ENCODE measurements at places on chromosomes 2 and 18. TPM values are rescaled to one million over a fixed set of nuclear protein-coding genes. Genes with fewer than 3 reads are reported as not detected.

Gene RNF149
- 38.4 TPM for total RNA-seq

Gene ABCG5
- not detected for total RNA-seq

Gene SNTG2
- 0.38 TPM for total RNA-seq

Gene RASGRP3
- total RNA-seq = 184 TPM

Gene FAM237A
- total RNA-seq = not detected

Gene LRRC30
- total RNA-seq = not detected

Gene LRRTM1
- total RNA-seq = not detected

Gene CELF4
- total RNA-seq = 0.13 TPM

Gene ITPRIPL1
- total RNA-seq = 4.0 TPM

Gene ECEL1
- total RNA-seq = not detected

Gene ST3GAL5
- 2.6 TPM for total RNA-seq

Gene SPP2
- total RNA-seq = not detected

Gene SEPTIN10
- 107 TPM for total RNA-seq

Gene AFF3
- total RNA-seq = under 0.01 TPM

Gene MSTN
- 0.13 TPM for total RNA-seq

All from dermis microvascular lymphatic vessel endothelial cell (primary cell).